ENCODE measurements at places on chromosomes 5 and 9.

DNA sequence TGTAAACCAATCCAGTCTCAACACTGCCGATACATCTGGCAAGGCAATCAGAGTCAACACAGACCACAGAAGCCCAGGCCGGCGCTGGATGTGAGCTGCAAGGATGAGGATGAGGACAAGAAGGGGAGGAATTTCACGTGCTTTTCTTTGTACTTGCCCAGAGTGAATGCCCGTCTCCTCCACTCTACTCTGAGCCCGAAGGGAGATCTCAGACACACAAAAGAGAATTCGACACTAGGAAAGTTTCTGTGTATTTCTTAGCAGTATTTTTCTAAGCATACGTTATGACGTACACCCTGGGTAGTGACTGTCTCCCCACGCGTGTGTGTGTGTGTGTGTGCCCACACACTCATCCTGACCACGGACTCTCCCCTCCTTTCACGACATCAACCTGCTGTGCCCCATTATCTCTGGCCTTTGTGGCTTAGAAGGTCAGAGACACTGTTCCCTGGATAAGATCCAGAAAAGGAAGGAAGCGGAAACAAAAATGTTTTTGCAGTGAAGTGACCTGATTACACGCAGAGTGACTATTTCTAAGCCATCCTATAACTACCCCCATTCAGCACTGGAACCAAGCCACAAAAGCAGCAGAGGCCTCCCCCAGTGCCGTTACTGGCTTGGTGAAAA, 227.3 kb upstream of the DAPK1 start:
- no peak for DNase-seq

DNA sequence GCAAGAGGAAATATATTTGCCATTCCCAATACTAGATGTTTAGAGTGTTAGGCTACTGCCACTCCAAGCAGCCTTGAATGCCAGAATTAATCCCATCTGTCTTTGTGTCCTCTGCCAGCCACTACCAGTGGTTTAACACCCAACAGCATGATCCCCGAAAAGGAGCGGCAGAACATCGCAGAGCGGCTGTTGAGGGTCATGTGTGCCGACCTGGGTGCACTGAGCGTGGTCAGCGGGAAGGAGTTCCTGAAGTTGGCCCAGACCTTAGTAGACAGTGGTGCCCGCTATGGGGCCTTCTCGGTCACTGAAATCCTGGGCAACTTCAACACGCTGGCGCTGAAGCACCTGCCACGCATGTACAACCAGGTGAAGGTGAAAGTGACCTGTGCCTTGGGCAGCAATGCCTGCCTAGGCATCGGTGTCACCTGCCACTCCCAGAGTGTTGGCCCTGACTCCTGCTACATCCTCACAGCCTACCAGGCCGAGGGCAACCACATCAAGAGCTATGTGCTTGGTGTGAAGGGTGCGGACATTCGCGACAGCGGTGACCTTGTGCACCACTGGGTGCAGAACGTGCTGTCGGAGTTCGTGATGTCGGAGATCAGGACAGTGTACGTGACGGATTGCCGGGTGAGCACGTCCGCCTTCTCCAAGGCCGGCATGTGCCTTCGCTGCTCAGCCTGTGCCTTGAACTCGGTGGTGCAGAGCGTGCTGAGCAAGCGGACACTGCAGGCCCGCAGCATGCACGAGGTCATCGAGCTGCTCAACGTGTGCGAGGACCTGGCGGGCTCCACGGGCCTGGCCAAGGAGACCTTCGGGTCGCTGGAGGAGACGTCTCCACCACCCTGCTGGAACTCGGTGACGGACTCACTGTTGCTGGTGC, 29.3 kb downstream of the AMBP start:
- no peak for DNase-seq

GRCh38 chr9:95953986-95954385, 78.5 kb downstream of the ERCC6L2 start:
- DNase-seq, result no peak

DNA sequence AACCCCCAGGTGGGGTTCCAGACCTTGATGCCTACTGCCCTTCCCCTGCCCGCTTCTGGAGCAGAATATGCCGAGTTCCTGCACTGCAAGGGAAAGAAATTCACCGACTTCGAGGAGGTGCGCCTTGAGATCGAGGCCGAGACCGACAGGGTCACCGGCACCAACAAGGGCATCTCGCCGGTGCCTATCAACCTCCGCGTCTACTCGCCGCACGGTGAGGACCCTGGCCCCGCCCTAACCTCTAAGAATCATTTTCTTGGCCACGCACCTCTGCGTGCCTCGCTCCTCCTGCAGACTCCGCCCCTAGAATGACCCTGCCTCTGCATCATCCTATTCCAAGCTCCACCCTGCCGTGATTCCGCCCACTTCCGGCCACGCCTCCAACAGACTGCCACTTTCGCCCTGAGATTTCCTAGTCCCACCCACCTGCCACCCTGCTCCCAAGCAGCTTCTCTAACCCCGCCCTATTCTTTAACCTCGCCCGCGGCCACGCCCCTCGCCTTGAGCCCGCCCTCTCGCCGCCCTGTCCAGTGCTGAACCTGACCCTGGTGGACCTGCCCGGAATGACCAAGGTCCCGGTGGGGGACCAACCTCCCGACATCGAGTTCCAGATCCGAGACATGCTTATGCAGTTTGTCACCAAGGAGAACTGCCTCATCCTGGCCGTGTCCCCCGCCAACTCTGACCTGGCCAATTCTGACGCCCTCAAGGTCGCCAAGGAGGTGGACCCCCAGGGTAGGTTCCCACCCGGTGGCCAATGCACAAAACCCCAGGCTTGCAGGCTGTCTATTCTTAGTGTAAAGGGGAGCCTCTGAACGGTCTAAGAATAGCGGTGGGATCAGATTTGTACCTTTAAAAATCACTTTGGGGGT, 15.6 kb downstream of the DNM1 start:
- DNase-seq, result peak; percentile 97

- no peak for DNase-seq
Measured at GRCh38 chr5:42720251-42720650, 36.4 kb upstream of the CCDC152 start.
